Dermis blood vessel endothelial cell (primary cell): ENCODE measurements at places on chromosomes 7 and 10.

- DNase-seq, result no peak
These were observed 241.9 kb downstream of the SLC25A13 start for GRCh38 chr7:96080027-96080426.

GRCh38 chr10:76991621-76992020 lies 646.0 kb downstream of the KCNMA1 start:
- no peak for DNase-seq

DNA sequence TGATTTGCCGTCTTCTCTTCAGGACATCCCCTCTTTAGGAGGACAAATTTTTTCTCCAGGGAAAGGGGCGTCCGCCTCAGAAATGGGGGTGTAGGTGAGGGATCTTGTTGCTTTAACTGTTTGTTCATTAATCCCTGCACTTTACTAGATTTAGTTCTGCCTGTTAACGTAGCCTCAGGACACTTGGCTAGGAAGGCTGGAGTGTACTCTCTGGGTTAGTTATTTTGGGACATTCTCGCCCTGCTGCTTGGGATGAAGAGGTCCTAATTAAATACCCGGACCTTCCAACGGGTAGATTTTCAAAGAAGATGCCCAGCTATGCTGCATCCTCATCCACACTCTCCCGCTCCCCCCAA lies 552 bp upstream of the ZNF365 start:
- no peak for DNase-seq

- DNase-seq, result no peak
These were observed 13.9 kb downstream of the PIP4K2A start for GRCh38 chr10:22700489-22700888.

DNA sequence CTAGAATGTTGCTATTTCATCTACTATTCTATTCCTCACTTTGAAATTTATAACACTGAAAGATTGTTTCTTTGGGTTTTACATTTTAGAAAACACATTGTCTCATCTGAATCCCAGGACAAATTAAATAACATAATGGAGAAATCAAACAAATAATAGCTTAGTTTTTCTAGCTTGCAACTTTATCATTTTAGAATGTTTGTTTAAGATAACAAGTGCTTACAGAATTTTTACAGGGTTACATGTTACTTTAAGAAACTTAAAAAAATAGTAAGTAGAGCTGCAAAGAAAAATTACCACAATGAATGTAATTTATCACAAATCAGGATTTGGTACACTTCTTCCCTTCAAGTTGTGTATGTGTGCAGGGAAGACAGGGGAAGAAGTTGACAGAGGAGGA lies 11.3 kb downstream of the CAV2 start:
- no peak for DNase-seq

- DNase-seq, result peak; percentile 62
These were observed 23.5 kb upstream of the C1QL3 start for GRCh38 chr10:16545116-16545736.

DNA sequence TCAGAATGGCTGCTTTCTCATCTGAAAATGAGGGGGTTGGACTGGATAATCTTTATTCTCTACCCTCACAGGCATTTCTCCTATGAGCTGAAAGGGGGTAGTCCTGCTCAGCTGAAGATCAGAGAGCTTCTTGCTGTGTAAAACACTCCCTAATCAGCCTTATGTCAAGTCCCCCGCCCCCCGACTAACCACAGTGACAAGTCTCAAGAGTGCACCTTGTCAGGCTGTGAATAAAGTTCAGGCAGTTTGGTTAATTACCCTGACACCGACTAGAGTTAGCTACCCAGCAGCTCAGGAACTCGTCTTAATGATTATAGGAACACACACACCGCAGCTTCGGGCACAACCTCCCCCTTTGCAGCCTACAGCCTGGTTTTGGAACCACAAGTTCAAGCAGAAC lies 513.7 kb downstream of the RPS24 start:
- no peak for DNase-seq

DNA sequence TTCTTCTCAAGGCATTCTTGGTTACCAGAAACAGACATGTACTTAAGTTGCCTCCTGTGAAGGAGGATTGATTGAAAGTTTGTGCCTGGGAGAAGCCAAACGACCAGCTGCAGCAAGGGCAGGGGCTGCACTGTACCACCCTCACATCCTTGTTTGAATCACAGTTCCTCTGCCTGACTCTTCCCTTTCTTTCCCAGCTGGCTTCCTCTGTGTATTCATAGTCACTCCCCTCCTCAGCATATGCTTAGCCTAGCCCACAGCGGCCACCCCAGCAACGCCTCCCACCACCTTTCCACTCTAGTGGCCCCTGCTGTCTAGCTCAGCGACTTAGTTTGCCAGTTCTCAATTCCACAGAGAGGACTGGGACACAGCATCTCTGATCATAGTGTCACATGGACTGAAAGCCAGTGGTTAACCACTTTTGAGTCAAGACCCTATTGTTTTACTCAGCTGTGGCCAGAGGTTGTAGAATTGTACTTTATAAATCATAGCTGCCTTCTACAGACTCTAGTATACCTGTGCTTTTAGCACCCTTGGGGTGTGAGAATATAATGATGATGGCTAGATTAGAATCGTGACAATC lies 643.0 kb downstream of the SUGCT start:
- no peak for DNase-seq

DNA sequence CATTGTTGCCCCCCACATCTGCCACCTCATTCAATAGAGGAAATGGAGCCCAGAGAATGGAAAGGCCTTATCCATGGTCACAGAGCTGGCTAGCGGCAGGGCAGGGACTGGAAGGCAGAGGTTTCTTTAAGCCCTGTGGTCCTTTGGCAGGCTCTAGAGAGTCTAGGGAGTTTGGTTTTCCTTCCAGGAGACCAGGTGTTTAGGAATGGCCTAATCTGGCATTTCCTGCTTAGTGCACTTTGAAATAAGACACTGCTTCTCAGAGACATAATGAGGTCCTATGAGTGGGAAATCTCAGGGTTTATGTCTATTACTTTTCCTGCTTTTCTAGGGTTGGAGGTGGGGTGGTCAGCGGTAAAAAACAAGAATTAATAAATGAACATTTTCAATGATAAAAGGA lies 6.1 kb downstream of the MARVELD1 start:
- DNase-seq, result no peak

DNA sequence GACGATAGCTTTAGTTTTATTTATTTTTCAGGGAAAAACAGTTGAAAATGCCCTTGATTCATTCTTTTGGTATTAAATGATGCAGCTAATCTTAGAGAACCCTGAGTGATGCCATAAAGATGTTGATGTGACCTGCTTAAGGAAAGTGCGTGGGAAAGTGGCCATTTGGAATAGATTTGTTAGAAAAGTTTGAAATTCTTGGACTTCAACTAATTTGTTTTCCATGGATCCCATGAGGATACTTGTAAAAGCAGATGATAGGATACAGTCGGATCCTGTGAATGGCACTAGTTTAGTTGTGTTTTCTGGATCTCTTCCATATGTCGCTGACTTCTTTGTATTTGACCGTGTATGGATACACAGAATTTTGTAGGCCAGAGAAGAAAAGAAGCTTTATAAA lies 69.0 kb downstream of the SEPTIN7 start:
- no peak for DNase-seq

- peak; percentile 93 for DNase-seq
These were observed 12.7 kb upstream of the AKR1B10 start for GRCh38 chr7:134514663-134515062.

DNA sequence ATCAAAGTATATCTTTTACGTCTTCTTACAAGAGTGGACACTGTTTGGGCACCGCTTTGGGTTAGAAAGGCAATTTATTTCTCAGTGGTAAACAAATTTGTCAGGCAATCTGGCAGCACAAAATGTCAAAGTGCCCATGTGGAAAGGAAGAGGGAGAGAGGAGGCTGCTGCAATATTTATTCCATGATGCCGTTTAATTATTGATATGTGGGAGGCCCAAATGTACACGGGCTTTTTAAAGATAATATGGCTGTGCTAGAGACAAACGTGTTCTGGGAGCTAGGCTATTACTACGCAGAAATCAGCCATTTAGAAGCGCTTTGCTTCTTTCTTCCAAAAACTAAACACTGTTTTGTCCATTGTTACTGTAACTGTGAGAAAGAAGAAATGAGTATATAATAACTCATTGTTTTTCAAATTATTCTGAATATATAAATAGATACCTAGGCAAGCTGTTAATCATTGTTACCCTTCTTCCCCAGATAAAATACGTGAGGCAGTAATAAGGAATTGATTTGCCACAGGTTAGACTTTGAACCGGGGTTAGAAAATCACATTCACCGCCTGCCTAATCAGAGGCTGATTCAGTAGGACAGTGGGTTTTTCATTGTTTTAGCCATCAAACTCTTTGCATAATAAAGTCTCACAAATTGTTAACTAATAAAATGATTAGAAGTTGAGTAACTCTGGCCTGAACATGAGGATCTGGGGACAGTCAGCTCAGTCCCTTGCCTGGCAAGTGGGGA lies 116.5 kb upstream of the FRMD4A start:
- DNase-seq, result no peak

DNA sequence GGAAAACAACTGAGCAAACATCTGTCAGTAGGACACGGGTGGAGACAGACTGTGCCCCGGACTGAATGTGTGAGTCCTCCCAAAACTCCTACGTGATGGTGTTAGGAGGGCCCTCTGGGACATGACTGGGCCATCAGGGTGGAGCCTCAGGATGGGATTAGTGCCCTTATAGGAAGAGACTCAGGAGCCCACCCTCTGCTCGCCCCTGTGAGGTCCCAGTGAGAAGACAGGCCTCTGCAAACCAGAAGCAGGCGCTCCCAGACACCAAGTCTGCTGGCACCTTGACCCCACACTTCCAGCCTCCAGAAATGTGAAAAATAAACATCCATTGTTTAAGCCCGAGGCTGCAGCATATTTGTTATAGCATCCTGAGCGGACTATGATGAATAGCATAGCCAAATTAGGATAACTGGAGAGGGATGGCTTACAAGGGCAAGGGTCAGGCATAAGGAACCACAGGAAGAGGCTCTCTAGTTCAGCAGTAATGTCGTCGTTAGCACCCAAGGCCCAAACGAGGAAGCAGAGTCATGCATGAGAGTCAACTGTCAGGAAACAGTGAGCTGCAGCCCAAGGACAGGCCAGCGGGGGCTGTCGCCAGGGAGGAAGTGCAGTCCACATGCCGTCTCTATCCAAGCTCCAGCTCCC lies 50.6 kb downstream of the PTPRN2 start:
- no peak for DNase-seq

GRCh38 chr7:51457079-51457478 lies 140.5 kb upstream of the COBL start:
- DNase-seq, result no peak

- DNase-seq, result no peak
These were observed 10.1 kb downstream of the LANCL2 start for GRCh38 chr7:55375237-55375636.

- no peak for DNase-seq
These were observed 56.8 kb downstream of the TNS3 start for GRCh38 chr7:47525066-47525623.

DNA sequence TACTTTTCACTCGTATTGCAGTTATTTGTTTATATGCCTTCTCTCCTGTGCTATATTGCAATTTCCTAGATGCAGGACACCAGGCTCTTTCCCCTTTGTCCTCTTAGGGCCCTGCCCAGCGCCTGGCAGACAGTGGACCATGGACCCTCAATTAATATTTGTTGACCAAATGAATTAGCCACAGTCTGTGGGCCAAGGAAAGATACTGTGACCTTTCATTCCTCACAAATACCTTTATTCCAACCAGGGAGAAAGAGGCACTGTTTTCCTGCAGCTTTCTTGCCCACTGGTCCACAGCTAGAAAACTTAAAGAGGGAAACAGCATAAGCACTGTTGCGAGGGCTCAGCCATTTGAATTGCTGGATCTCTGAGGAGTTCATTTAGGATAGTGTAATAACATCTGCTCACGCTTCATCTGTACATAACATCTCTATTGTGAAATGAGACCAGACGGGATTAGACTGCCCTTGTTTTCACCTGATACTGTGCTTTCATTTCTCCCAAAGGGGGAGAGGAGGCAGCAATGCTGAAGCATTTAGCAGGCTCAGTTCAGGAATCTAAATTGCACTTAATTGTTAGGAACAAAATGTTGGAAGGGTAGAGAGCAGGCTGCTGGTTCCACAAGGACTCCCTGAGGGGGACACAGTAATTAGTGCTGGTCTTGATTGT lies 46.7 kb downstream of the TNS3 start:
- DNase-seq, result no peak

DNA sequence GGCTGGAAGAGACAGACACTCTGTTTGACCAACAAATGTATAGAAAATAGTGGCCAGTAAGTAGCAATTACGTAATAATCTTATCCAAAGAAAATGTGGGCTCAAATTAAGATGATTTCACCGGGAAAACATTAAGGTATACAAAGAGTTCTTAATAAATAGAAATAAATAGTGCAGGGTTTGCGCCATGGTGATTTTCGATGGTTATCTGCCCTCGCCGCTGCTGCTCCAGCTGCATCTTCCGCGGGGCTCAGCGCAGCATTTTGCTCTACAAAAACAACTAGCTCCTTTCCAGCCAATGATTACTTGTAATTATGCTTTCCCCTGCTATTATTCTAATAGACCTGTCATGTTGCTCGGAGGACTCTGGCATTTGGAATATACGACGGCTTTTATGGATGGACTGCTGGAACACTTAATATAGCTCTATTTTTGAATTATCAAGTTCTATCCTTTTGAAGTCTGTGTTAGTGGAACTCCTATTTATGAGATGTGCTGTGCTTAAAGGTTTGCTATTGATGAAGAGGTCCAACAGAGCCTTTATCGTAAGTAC lies 103.8 kb downstream of the BUB3 start:
- no peak for DNase-seq

GRCh38 chr10:43158636-43159035 lies 20.4 kb downstream of the CSGALNACT2 start:
- DNase-seq, result no peak
